Heart right ventricle (tissue), 16 donors: ENCODE measurements at places on chromosomes 7 and 10. TPM values are rescaled to one million over a fixed set of nuclear protein-coding genes. Genes with fewer than 3 reads are reported as not detected.
A peak's percentile ranks its signal among the peaks of the same experiment; 100 is the strongest.

Gene AGMO
- total RNA-seq: 0.21 TPM

DNA sequence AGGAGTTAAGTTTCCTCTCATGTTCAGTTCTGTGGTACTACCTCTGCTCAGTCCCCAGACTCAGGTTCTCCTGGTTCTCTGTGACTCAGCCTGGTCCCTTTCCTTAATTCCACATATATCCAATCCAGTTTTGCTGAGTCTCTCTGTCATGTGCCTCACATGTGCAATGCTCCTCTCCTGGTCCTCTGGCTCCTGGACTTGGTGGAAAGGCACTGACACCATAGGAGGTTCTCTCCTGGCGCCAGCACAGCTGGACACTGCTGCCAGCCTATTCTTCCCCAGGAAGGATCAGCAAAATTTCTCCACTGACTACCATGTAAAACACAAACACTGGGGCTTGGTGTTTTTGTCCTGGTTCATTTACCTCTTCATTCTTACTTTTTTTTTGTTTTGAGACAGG, 27.8 kb downstream of the GLUD1 start:
- H3K27me3 ChIP-seq: no peaks in the 10 kb centered on the region
- H3K27ac ChIP-seq: no peak overlapping the region
- peaks cover 54% of the 10 kb centered on the region for H3K36me3 ChIP-seq
- H3K4me3 ChIP-seq: no peak overlapping the region
- no peaks in the 10 kb centered on the region for H3K4me1 ChIP-seq

Gene PLCE1
- 1.7 TPM for total RNA-seq

DNA sequence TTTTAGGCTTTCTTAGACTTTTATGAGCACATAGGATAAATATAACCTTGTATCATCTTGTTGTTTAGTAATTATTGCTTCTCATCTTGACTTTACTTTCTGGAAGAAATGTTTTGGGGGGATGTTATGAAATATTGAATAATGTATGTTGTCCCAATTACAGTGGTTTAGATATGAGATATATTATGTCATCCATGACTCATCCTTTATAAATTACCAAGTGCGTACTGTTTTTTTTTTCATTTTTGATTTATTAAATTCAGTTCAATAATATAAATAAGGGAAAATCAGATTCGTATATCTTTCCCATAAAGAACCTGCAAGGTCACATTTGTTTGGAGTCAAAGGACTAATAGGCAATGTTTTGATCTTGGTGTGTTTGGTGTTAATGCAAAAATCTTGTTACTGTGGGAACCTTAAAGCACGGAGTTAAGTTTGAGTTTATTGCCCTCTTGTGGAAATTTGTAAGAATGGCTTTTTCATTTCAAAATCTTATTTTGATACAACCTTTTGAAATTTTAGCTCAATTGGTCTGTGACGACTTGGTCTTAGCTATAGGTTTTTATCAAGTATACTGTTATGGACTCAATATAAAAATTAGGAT, 108.6 kb downstream of the SRI start:
- H3K4me3 ChIP-seq: no peak overlapping the region
- H3K36me3 ChIP-seq: no peaks in the 10 kb centered on the region
- H3K4me1 ChIP-seq: peaks cover 18% of the 10 kb centered on the region

GRCh38 chr10:79348640-79348988, 1.3 kb downstream of the PPIF start:
- H3K36me3 ChIP-seq: peaks cover 47% of the 10 kb centered on the region
- peaks cover 25% of the 10 kb centered on the region for H3K4me1 ChIP-seq
- no peaks in the 10 kb centered on the region for H3K27me3 ChIP-seq
- no peak for DNase-seq
- H3K4me3 ChIP-seq: peak overlapping the region; percentile 94

Gene SMKR1
- total RNA-seq: not detected

DNA sequence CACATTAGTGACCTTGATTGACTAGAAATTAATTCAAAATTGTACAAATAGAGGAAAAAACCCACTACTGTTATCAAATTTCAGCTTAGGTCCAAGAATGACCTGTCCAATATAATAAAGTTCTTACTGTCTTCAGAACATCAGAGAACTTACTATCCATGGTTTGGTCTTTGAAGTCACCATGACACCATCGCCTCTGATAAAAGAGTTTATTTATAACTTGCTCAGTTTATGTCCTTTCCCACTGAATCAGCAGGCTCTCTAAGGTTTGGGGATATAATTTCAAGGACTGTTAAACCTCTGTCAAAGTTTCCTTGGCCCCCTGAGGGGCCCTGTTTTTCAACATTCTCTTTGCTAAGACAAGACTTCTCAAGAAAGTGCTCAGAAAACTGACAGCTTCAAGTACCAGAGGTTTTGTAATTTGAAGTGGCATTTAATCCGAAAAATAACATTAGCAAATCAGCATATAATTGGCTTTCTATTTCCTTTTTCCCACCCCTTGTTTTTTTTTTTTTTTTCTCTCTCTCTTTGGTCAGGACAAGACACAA, 191.7 kb upstream of the FERD3L start:
- no peak overlapping the region for H3K4me3 ChIP-seq
- H3K27ac ChIP-seq: no peak overlapping the region
- H3K36me3 ChIP-seq: no peaks in the 10 kb centered on the region
- no peaks in the 10 kb centered on the region for H3K4me1 ChIP-seq
- DNase-seq: no peak
- H3K27me3 ChIP-seq: no peaks in the 10 kb centered on the region

GRCh38 chr7:30453921-30454320, 24.7 kb downstream of the NOD1 start:
- H3K4me3 ChIP-seq: no peak overlapping the region
- peaks cover 98% of the 10 kb centered on the region for H3K36me3 ChIP-seq
- no peak overlapping the region for H3K27ac ChIP-seq
- H3K27me3 ChIP-seq: no peaks in the 10 kb centered on the region
- peaks cover 33% of the 10 kb centered on the region for H3K4me1 ChIP-seq

GRCh38 chr10:126351021-126351420, 37.3 kb downstream of the ADAM12 start:
- no peak for DNase-seq
- H3K27me3 ChIP-seq: no peaks in the 10 kb centered on the region
- H3K4me3 ChIP-seq: no peak overlapping the region
- H3K4me1 ChIP-seq: no peaks in the 10 kb centered on the region
- H3K27ac ChIP-seq: no peak overlapping the region

- H3K4me3 ChIP-seq: no peak overlapping the region
- peaks cover 16% of the 10 kb centered on the region for H3K4me1 ChIP-seq
- no peak overlapping the region for H3K27ac ChIP-seq
- no peaks in the 10 kb centered on the region for H3K27me3 ChIP-seq
- no peak for DNase-seq
- H3K36me3 ChIP-seq: no peaks in the 10 kb centered on the region
Measured at GRCh38 chr10:11197878-11198277, 180.2 kb downstream of the CELF2 start.

- H3K27ac ChIP-seq: no peak overlapping the region
- H3K27me3 ChIP-seq: no peaks in the 10 kb centered on the region
- no peak overlapping the region for H3K4me3 ChIP-seq
- no peaks in the 10 kb centered on the region for H3K4me1 ChIP-seq
Measured at GRCh38 chr10:31490858-31491504, 172.0 kb downstream of the ZEB1 start.

DNA sequence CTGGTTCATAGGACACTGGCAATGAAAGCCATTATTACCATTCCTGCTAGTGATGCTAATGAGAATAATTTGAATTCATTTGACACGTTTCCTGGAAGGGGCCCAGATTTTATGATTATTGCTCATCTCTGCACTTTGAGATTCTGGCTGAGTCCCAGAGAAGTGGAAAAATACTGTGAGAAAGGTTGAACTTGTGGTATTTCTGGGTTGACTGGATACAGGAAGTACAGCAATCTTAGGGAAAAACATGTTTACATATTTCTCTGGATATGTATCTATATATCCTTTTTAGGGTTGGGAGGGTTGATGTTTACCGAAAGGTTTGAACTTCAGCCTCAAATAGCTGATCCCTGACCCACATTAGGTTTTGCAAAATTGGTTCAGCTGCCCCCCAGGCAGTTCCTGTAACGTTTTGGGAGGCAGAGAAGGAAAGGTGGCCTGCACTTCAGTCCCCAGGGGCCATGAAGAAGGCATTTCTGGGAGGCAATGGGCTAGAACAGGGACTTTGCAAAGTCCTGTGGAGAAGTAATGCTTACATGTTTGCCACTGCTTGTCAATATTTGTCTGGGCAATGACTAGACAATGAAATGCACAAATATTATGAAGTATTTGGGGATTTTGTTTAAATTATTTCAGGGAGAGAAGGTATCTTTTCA, 253.7 kb upstream of the PITRM1 start:
- peak overlapping the region; percentile 54 for H3K27ac ChIP-seq
- no peaks in the 10 kb centered on the region for H3K36me3 ChIP-seq
- no peak overlapping the region for H3K4me3 ChIP-seq
- H3K4me1 ChIP-seq: peaks cover 15% of the 10 kb centered on the region
- H3K27me3 ChIP-seq: no peaks in the 10 kb centered on the region
- DNase-seq: no peak

Gene DGKB
- total RNA-seq: 0.77 TPM

- no peak overlapping the region for H3K4me3 ChIP-seq
- H3K4me1 ChIP-seq: peaks cover 12% of the 10 kb centered on the region
- DNase-seq: no peak
- no peak overlapping the region for H3K27ac ChIP-seq
- H3K27me3 ChIP-seq: no peaks in the 10 kb centered on the region
- H3K36me3 ChIP-seq: no peaks in the 10 kb centered on the region
Measured at GRCh38 chr7:43764039-43764761, 5.7 kb downstream of the BLVRA start.

Gene NUDCD3
- total RNA-seq: 94.7 TPM

- no peak overlapping the region for H3K4me3 ChIP-seq
- no peaks in the 10 kb centered on the region for H3K36me3 ChIP-seq
- H3K4me1 ChIP-seq: no peaks in the 10 kb centered on the region
- DNase-seq: no peak
Measured at GRCh38 chr10:62464308-62464707, 90.1 kb downstream of the ZNF365 start.

GRCh38 chr7:26409661-26410547, 118.2 kb downstream of the SNX10 start:
- no peak for DNase-seq
- H3K27me3 ChIP-seq: peaks cover 12% of the 10 kb centered on the region
- no peak overlapping the region for H3K4me3 ChIP-seq
- H3K4me1 ChIP-seq: no peaks in the 10 kb centered on the region

- peak overlapping the region; percentile 82 for H3K4me3 ChIP-seq
- peak overlapping the region; percentile 99 for H3K27ac ChIP-seq
- H3K36me3 ChIP-seq: no peaks in the 10 kb centered on the region
- H3K27me3 ChIP-seq: peaks cover 29% of the 10 kb centered on the region
- peaks cover 13% of the 10 kb centered on the region for H3K4me1 ChIP-seq
- no peak for DNase-seq
Measured at GRCh38 chr10:21523557-21524008, 1.9 kb downstream of the SKIDA1 start.

DNA sequence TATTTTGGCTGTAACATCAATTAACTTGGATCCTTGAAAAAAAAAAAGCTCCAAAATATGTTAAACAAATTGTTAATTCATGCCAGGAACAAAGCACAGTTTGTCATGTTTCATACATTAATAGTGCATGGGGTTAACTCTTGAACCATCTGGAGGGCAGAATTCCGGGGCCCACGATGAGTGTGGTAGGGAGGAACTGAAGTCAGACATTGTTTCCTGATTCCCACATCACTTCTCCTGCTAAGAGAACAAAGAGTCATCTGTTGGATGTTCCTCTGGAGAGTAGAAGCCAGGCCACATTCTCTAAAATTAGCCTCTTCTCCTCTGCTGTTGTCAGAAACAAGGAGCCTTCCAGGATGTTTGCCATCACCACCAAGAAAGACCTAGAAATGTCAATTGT, 54.6 kb downstream of the TMEM178B start:
- no peaks in the 10 kb centered on the region for H3K27me3 ChIP-seq
- no peak for DNase-seq
- no peak overlapping the region for H3K27ac ChIP-seq
- H3K4me1 ChIP-seq: peaks cover 5% of the 10 kb centered on the region

DNA sequence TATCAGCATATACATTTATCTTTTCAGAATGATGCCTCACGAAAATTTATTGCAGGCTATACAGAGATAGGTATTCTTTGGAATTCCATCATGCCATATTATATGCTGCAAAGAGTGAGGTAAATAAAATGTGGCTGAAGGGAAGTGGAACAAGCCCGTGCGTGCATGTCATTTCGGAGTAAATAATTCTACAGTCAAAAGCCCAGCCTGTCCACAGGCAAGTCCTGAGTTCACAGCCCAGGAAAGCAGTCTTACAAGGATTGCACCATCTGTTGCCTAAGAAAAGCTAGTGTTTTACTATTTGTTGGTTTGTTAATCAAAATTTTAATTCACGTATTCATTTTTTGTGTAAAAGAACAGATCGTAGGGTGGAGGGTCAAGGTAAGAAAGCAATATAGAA, 292.4 kb upstream of the AKR1E2 start:
- no peak overlapping the region for H3K27ac ChIP-seq
- H3K4me3 ChIP-seq: no peak overlapping the region
- peaks cover 9% of the 10 kb centered on the region for H3K4me1 ChIP-seq
- DNase-seq: no peak
- no peaks in the 10 kb centered on the region for H3K27me3 ChIP-seq

DNA sequence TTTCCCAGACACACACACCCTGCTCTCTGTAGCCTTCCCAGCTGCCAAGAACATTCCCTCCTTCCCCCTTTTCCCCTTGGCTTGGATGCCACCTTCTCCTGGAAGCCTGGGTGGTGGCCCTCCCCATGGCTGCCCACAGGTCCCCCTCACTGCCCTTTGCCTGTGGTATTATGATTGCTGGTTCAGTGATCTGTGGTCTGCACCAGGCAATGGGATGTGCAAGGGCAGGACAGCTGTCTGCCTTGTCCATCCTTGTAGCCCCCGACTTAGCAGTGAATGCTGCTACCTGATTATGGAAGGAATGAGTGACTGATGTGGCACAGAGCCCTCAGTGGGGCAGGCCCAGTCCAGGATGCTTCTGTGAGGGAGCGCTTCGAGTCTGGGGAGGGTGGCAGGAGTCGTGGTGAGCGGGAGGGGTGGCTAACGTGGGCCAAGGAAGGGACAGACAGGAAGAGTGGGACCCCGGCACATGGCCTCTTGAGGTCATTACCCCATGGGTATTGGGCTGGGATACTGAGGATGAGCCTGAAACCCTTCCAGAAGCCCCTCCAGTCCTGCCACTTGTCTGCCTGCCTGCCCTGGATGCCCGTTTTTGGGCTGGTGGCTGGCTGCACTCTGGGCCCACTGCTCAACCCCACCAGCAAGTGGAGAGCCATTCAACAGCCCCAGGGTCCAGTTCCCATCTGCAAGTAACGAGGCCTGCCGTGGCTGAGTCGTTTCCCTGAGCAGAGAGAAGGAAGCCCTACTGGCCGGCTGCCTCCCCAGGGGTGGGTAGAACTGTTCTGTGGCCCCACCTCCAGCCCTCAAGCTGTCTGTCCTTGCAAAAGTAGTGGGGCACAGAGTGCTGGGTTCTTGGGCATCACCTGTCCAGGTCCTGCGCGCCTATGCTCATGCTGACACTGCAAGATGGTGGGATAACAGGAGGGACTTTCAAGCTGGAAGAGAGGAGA, 8.8 kb downstream of the CHST3 start:
- H3K27me3 ChIP-seq: no peaks in the 10 kb centered on the region
- no peaks in the 10 kb centered on the region for H3K36me3 ChIP-seq
- DNase-seq: no peak
- no peak overlapping the region for H3K4me3 ChIP-seq
- no peak overlapping the region for H3K27ac ChIP-seq
- H3K4me1 ChIP-seq: peaks cover 33% of the 10 kb centered on the region
